ENCODE measurements at places on chromosomes 7 and 10.

- DNase-seq = no peak
These were observed 7.4 kb upstream of the MICALL2 start for GRCh38 chr7:1466524-1467271.

DNA sequence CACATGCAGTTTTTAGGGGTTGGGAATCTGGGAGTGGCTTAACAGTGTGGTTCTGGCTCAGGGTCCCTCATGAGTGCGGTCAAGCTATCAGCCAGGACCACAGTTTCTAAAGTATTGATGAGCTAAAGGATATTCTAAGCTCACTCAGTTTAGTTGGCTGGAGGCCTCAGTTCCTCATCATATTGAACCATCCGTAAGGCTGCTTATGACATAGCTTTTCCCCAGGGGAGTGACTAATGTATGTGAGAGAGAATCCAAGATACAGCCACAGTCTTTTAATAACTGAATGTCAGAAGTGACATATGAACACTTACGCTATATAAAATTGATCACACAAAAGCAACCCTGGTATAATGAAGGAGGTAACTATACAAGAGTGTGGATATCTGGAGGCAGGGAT lies 245.3 kb downstream of the POLR1F start:
- no peak for DNase-seq

GRCh38 chr7:118735441-118735840 lies 510.9 kb downstream of the ANKRD7 start:
- no peak for DNase-seq

DNA sequence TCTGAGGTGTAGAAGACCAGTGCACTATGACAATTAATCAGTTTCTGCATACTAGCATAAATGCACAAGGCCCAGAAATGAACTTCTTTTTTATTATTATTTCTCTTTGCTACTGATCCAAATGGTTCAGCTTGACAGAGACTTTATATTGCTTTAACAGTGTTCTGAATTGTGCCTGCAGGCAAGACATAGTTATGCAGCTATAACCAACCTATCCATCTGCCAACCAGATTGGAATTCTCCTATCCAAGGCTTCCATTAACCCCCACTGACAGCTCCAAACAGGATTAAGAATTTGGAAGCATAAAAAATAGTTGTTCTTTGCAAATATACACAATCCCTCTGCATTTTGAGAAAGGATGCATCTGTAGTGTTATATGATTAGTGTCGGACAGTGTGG lies 98.2 kb downstream of the BTRC start:
- no peak for DNase-seq

- no peak for DNase-seq
These were observed 146.0 kb upstream of the GNAI1 start for GRCh38 chr7:79988653-79989052.

DNA sequence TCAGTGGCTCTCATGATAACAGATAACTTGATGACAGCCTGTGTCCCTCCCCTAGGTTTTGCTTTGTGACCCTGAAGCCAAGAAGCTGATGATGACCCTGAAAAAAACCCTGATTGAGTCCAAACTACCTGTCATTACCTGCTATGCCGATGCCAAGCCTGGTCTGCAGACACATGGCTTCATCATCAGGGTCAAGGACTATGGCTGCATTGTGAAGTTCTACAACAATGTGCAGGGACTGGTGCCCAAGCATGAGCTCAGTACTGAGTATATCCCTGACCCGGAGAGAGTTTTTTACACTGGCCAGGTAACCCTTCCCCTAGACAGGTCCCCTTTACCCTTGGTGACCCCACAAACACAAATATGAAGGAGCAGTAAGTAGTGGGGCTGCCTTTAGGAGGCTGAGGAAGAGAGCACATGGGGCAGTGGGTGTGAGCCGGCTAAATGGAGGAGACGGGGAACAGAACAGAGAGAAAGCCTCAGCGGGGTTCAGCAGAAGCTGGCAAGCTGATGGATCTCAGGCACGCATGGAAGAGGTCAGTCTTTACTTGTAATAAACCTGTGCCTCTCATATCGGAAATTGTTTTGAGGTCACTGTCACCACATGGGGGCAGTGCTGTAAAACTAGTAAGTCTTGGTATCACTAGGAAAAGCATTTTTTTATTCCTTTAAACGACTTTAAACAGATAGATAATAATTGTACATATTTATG lies 20.2 kb downstream of the PDCD11 start:
- DNase-seq = peak; percentile 31

GRCh38 chr7:2510909-2511768 lies 8.4 kb upstream of the LFNG start:
- DNase-seq = peak; percentile 76

GRCh38 chr7:80263821-80264220 lies 129.2 kb downstream of the GNAI1 start:
- DNase-seq = no peak
